Activated CD4-positive, alpha-beta T cell treated with anti-CD3 and anti-CD28 coated beads, Interleukin-2, amount 10 ng/mL, durations not matched to agents 24 days and 14 days (primary cell): ENCODE measurements at places on chromosomes 16 and 17. TPM values are rescaled to one million over a fixed set of nuclear protein-coding genes. Genes with fewer than 3 reads are reported as not detected.

DNA sequence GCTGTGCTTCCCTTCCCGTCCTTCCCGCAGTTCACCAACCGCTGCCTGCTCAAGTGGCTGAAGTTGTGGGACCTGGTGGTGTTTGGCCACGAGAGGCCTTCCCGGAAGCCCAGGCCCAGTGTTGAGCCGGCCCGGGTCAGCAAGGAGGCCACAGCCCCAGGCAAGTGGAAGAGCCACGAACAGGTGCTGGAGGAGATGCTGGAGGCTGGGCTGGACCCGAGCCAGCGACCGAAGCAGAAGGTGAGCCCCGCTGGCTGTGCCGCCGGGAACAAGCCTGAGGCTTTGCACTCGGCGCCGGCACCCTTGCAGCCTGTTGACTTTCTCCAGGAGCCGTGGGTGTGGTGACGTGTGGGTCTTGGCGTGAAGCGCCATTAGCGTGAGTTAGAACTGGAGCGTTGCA is 2.7 kb downstream of the CHTF18 start:
- no peak for DNase-seq

- no peak for DNase-seq
Measured at GRCh38 chr17:12709063-12709462, 43.4 kb downstream of the MYOCD start.

DNA sequence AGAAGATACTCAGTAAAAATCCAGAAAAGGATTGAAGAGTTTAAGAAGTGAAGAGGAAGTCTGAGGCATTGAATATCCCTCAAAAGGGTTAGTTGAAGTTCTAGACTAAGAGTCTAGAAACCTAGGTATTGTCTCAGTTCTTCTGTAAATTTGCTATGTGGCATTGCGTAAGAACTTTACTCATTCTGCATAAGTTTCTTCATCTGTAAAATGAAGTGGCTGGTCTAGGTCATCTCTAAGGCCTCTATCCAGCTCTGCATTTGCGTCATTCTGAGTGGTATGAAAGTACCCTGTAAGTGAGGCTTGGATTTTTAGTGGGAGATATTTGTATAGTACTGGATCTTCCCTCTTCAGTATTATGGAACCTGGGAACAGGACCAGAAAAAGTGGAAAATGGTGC is 130.2 kb downstream of the MYO1D start:
- DNase-seq, result no peak

- no peak for DNase-seq
Measured at GRCh38 chr16:7888411-7888810, 555.8 kb downstream of the RBFOX1 start.

- peak; percentile 82 for DNase-seq
Measured at GRCh38 chr16:1871974-1872635, at the start of gene MEIOB. MEIOB (minus strand) TSS chr16:1872164; CDS start chr16:1868175, 3,989 bp downstream.

DNA sequence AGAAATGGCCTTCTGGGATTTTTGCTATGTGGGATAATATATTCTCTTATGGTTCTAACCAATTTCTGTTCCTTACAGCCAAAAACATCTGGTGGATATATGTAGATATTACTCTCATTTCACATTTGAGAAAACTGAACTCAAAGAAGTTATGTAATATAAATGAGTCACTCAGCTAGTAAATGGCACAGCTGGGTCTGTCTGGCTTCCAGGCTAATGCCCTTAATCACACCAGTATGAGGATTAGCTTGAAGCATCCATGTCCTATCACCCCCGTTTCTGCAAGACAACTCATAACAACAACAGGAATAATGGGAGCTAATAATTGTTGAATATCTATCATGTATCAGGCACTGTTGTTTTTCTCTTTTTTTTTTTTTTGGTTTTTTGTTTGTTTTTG is 34.4 kb upstream of the USP7 start:
- no peak for DNase-seq

- DNase-seq, result no peak
Measured at GRCh38 chr16:49675413-49675812, 180.5 kb downstream of the ZNF423 start.

GRCh38 chr17:45336390-45337182 is 19.8 kb upstream of the MAP3K14 start:
- DNase-seq, result no peak

DNA sequence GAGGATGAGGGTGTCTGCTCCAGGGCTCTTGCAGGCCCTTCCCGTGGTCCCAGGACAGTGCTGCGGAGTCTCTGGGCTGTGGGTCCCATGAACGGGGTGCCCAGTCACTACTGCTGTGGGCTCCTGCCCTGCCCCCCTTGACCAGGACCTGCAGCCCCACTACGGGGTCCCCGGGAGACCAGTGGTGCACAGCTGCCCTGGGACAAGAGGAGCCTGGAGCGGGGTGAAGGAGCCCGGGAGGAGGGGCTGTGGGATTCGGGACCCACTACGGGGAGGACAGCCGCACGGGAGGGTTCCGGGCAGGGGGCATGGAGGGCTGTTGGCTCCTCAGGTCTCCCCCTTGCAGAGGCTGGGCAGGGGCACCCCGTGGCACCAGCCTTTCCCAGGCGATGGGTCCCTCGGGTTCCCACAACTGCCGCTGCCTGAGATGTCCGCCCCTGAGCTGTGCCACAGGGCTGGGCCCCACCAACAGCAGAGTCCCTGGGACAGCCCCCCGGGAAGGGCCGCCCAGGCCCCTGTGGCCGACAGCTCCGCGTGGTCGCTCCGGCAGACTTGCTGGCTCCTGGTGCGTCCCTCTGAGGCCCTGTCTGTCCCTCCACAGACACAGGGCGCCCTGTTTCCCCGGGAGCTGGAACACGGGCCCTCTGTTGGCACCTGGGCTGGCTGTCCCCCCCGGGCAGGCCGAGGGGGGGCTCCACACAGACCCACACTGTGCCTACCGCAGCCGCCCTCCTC is 52.1 kb upstream of the GNG13 start:
- DNase-seq, result no peak

DNA sequence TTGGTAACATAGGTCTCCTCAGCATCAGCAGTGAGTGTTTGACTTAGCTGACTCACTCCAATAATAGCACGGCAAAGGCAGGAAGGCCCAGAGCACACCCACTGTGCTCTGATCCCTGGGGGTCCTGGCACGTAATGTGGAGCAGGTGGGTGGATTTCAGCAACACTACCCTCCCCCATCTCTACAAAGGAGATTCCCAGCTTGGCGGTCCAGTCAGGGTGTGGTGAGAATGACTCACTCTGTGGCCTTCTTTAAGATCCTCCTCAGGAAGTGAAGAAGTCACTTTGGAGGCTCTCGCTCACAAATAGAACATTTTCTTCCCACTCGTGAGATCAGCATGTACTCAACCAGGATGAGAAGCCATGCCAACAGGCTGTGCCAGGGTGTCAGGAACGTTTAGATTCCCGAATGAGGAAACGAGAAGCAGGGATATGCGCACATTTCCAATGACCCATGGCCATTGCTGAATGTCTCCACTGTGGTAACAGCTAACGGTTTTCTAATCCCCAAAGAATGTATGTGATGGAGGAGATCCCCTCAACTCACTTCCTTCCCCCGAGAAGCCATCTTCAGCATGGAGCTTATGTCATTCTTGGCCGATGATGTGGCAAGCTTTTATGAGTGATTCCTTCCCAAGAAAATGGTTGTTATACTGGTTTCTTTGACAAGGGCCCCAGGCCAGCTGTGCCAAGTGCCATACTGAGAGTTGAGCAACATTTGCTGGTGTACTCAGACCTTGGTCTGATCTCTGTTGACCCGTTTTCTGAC is 365.2 kb downstream of the C16orf95 start:
- DNase-seq, result no peak

DNA sequence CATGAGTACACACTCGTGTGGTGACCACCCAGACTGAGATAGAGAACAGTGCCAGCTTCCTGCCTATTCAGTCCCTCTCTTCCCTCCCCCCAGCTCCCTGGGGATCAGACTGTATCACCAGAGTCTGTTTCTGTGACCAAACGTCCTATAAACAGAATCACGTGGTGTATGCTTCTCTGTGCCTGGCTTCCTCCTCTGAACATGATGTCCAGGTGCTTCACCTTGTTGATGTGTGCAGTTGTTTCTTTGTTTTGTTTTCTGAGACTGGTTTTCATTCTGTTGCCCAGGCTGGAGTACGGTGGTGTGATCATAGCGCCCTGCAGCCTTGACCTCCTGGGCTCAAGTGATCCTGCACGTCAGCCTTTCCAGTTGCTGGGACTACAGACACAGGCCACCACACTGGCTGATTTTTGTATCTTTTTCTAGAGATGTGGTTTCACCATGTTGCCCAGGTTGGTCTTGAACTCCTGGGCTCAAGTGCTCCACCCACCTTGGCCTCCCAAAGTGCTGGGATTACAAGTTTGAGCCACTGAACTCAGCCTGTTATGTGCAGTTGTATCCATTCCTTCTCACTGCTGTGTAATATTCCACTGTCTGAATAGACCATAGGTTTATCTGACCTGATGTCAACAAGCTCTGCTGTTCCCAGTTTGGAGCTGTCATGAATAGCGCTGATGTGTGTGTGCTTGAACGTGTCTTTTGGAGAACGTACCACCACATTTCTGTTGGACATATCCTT is 28.9 kb upstream of the PRM1 start:
- no peak for DNase-seq

GRCh38 chr16:15803618-15804017 is 53.2 kb downstream of the MYH11 start:
- DNase-seq, result no peak

- DNase-seq, result no peak
Measured at GRCh38 chr17:48729335-48730239, 1.0 kb upstream of the HOXB13 start.

DNA sequence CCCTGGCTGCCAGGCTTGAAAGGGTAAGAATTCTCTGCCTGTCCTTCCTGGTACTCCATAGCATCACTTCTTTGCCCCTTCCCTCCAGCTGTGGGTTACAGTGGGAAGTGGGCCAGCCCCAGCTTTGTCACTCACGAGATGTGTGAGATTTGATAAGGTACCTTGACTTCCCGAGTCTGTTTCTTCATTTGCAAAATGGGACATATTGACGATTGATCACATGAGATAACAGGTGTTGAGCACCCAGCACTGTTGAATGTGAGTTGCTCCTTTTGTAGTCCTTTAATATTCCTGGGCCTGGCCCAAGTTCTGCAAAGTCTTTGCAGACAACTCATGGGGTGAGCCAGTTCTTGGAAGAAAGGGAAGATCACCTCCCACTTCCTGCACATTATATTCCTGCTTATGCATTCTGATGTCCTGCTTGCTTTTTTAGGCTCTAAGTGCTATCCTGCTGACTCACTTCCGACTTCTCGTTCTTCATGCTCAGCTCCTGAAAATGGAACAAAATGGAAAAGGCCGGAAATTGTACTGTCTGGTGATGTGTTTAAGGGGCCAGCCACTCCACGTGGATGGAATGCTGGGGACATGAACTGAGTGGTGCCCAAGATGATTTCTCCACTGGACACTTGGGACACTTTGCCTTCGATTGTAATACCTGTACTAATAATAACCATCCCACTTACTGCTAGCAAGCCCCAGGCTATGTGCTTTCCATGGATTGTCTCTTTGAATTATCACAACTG is 8.3 kb upstream of the NLK start:
- peak; percentile 52 for DNase-seq

DNA sequence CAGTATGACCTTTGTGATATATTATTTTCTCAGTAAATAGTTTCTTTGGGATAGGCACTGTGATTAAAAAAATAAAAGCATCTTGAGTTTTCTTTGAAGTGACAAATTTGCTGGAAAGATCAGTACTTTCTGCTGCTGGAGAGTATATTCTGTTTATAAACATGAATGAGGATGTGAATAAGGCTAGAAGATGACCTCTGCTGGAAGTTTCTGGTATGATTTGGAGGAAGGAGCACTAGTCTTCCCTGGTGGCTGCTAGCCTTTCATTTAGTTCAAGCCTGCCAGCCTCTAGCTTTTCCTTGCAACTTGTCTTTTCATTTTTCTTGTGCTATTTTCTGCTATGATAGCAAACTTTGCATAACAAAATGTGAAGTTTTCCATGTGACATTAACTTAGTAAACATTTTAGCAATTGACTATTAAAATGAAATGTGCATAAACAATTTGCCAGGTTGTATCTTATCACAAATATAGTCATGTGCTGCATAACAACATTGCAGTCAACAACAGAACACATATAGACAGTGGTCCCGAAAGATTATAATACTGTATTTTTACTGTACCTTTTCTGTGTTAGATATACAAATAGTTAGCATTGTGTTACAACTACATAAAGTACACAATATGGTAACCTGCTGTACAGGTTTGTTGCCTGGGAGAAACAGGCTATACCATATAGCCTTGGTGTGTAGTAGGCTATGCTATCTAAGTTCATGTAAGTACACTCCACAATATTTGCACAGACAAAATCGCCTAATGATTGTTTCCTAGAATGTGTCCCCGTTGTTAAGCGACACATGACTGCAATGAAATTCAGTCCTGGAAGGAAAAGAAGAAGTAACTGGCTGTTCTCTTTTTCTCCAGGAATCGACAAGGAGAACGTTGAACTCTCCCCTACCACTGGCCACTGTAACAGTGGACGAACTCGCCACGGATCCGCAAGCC is 18.1 kb upstream of the RAB11FIP4 start:
- DNase-seq, result peak; percentile 84

GRCh38 chr16:81469710-81470535 is 25.3 kb downstream of the CMIP start:
- DNase-seq, result peak; percentile 87

DNA sequence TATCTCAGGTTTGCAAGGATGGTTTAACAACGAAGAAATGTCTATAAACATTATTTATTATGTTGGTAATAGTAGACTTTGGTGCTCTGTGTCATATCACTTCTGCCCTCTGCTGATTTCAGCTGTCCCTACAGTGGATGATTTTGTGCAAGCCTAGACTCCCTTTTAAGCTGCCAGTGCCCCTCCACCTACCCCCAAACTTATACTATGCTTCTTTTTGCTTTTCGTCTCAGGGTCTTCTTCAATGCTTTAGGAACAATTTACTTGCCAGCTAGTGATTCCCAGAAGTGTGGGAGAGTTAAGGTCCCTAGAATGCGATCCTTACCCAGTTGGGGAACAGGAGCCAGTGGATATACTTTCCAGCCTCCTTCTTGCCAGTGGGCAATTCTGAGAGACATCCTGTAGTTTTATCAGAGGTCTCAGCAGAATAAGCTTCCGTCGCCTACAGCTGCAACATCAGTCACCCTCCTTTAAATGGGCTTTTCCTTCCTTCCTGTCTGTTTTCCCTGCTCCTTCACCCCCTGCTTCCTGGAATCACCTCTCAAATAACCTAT is 4.1 kb downstream of the ICAM2 start:
- DNase-seq, result peak; percentile 73

- DNase-seq, result peak; percentile 70
Measured at GRCh38 chr17:40327244-40327729, 18.3 kb downstream of the RARA start.

DNA sequence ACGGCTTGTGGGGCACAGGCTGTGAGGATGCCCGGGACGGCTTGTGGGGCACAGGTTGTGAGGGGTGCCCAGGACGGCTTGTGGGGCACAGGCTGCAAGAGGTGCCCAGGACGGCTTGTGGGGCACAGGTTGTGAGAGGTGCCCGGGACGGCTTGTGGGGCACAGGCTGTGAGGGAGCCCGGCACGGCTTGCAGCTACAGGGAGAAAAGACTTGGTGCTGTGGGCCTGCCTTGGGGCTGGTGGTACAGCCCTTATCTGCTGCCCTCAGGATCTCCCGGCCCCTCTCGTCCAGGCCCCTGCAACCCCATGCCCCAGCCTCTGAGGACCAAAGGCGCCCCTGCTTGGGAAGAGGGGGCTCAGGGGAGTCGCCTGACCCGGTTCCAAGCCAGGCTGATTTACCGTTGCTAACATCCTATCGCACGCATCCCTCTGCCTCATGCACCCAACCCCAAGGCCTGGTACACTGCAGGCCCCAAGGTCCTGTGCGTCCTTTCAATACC is 5.0 kb upstream of the HBM start:
- DNase-seq, result no peak

EPN3 gene
- not detected in 2 replicates for total RNA-seq

EVI2B gene
- total RNA-seq, result 16.6 and 18.7 TPM in 2 replicates

CCDC40 gene
- total RNA-seq, result 0.37 and 0.54 TPM in 2 replicates

TCAP gene
- 0.83 and 1.0 TPM in 2 replicates for total RNA-seq

TP53 gene
- total RNA-seq, result 177 and 178 TPM in 2 replicates

SDK2 gene
- 0.42 and 0.52 TPM in 2 replicates for total RNA-seq
